ENCODE measurements at places on chromosomes 7 and 10. TPM values are rescaled to one million over a fixed set of nuclear protein-coding genes. Genes with fewer than 3 reads are reported as not detected.

The DOCK4 gene
- 16.1 TPM for total RNA-seq

The SEC31B gene
- 3.2 TPM for total RNA-seq

The TMEM130 gene
- 0.24 TPM for total RNA-seq

The VPS37D gene
- 6.0 TPM for total RNA-seq

The SFRP4 gene
- total RNA-seq = not detected

Measured in H7 (cell line).